ENCODE measurements at places on chromosomes 4 and X.

GRCh38 chr4:8329560-8329858 lies 60.0 kb downstream of the HTRA3 start:
- no peak for DNase-seq

- no peak for DNase-seq
Observed at GRCh38 chr4:187541666-187542065, 453.9 kb upstream of the ZFP42 start.

DNA sequence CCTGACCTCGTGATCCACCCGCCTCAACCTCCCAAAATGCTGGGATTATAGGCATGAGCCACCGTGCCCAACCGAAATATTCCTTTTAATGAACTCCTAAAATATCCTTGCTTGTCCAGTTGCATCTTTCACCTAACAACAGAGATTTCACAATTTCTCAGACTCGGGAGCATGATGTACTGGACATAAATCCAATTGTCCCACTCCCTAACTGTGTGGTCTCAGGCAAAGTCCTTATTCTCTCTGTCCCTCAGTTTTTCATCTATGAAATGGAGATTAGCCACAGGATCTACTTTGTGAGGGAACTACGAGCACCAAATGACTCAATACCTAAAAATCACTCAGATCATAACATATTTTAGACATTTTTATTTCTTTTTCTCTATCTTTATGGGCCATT lies 9.3 kb downstream of the RAB40A start:
- DNase-seq: no peak

GRCh38 chr4:17276776-17277175 lies 235.1 kb downstream of the QDPR start:
- DNase-seq: no peak

GRCh38 chrX:124231451-124231759 lies 101.1 kb upstream of the TEX13D start:
- DNase-seq: no peak

GRCh38 chr4:25814301-25815136 lies 48.3 kb downstream of the SEL1L3 start:
- DNase-seq: no peak

GRCh38 chrX:4263030-4263803 lies 549.8 kb upstream of the PRKX start:
- DNase-seq: no peak

DNA sequence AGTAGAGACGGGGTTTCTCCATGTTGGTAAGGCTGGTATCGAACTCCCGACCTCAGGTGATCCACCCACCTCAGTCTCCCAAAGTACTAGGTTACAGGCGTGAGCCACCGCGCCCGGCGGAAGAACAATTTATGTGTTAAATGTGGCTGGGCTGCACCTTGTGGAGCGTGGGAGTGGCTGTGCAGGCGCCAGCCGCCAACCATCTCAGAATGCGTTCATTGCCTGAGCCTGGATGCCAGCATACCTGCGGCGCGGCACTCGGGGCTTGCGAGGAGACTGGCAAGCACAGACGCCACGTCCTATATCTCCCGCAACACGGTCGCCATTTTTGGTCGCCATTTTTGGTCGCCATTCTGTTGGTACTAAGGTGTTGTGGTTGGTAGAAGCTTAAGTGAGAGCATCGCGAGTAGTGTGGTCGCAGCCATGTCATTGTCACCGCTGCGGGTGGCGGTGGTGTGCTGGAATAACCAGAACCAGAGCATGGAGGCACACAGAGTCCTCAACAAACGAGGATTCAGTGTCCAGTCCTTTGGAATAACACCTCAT lies 193.6 kb upstream of the HTR2C start:
- no peak for DNase-seq

DNA sequence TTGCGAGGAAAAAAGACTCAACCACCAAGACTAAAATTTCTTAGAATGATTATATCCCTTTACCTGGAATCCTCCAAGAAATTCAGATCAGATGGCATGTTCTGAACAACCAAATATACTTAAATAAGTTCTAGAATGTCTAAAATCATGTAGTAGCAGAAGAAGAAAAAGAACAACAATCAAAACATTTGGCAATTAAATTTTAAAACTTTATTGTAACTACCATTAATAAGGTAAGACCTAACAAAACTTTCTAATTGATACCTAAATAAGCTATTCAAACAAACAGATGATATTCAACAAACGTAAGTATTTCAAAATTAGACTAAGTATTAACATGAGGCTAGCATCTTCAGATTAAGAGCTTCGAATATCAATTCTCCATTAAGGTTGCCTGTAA lies 4.3 kb downstream of the THOC2 start:
- no peak for DNase-seq

GRCh38 chr4:101953949-101954348 lies 163.4 kb downstream of the BANK1 start:
- DNase-seq: no peak

All from bone marrow (tissue), 2 donors.